ENCODE measurements at places on chromosomes 2 and 18.

GRCh38 chr2:46669016-46669415 lies 189.7 kb downstream of the TMEM247 start:
- DNase-seq: no peak

DNA sequence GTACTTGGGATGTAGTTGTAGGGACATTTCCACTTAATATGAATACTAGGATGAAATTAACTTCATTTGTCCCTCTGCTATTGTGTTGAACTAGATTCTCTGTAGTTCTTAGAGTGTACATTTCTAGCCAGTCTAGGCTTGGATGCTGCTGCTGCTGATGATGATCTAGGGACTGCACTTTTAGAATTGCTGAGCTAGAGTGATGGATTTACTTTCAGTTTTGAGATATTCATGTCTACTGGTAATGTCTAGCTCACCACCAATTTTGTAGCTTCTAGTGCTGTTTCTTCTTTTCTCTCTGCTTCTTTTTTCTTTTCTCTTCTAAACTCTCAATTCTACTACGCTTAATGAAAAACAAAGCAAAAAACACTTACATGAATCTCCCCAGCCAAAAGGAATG lies 49.4 kb downstream of the MRPS9 start:
- no peak for DNase-seq

GRCh38 chr2:98294711-98295110 lies 51.5 kb upstream of the CNGA3 start:
- no peak for DNase-seq

- DNase-seq: no peak
Measured at GRCh38 chr18:69205925-69206324, 194.8 kb upstream of the DOK6 start.

GRCh38 chr2:132374551-132374950 lies 42.1 kb upstream of the GPR39 start:
- no peak for DNase-seq

DNA sequence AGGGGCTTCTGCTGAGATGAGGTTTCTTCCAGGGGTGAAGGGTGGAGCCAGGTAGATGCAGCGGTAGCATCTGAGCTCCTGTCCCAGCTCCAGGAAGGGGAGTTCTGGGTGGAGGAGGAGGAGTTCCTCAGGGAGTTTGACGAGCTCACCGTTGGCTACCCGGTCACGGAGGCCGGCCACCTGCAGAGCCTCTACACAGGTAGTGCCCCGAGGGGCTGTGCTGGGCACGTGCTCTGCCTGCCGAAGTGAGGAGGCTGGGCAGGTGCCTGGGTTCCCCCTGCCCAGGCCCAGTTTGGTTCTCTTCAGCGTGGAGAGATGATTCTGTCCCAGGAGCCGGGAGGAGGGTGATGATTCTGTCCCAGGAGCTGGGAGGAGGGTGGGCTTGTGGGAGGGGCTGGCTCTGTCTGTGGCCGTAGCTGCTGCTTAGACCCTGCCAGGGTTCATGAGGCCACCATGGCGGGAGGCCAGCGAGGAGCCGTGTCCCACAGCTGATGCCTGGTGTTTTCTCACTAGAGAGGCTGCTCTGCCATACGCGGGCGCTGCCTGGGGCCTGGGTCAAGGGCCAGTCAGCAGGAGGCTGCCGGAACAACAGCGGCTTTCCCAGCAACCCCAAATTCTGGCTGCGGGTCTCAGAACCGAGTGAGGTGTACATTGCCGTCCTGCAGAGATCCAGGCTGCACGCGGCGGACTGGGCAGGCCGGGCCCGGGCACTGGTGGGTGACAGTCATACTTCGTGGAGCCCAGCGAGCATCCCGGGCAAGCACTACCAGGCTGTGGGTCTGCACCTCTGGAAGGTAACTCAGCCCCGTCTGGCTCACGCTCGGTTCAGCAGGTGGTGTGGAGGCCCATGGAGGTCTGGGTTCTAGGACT lies 8.2 kb downstream of the CAPN10 start:
- DNase-seq: no peak

DNA sequence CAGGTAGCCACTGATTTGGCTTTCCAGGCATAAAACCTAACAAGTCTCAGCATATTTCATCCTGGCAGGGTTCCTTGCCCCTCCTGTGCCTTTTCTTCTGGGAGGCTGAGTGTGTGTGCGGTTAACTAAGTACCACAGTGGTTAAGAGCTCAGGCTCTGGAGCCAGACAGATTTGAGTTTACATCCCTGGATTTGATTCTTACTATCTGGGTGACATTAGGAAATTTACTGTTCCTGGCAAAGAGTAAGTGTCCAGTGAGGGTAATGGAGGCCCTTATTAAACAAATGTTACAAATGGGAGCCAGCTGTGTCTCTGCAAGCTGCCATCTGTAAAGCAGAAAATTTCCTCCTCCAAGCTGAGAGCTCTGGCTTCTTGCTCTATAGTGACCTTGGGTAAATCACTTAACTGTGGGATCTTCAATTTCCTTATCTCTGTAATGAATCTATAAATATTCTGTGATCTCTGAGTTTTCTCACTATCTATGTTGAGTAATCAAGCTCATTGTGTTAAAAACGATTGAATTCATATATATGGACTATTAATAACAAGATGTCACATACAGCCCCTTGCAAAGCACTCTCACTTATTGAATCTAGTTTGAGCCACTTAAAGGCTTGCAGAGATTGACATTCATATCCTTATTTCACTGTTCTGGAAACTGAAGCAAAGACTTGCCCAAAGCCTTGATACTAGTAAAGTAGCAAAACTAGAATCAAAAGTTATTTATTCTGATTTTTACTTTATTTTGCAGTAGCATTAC lies 6.5 kb upstream of the COBLL1 start:
- DNase-seq: no peak

DNA sequence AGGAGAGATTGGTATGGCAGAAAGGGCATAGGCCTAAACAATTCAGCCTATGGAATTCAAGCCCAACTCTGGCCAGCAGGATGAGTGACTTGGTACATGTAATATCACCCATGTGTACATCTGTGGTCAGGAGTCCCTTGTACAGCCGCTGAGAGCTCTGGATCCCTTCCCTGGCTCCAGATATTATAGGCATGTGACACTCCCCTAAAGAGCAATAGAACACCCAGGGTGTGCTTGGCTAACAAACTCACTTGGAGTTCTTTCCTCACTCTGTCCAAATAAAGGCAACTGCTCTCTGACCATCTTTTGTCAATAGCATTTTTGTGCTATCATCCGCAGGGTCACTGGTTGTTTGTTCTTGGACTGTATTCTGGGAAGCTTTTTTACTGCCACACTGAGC lies 197.4 kb upstream of the NCKAP5 start:
- no peak for DNase-seq

DNA sequence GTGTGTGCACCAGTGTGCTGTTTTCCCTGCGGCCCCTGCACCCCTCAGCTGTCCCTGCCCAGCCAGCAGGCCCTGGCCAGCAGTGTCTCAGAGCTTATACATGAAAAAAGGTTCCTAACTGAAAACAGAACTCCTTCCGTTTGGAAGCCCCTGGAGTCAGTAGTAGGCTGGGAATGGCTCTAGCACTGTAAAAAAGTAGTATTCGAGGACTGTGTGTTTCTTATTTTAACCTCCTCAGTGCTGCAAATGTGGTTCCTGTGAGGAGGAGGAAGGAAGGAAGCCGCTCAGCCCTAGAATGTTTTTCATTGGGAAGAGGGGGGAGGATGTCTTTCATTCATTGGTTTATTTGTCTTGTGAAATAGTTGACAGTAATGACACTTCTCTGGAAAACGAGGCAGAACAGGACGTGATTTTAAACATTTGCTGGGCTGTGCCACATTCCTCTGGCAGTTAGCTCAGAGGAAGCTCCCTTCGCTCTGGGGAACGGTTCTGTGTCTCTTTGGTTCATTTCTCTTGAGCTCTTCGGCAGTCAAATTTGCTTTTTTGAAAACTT lies 103.5 kb downstream of the SPTBN1 start:
- DNase-seq: no peak

GRCh38 chr2:231795525-231796327 lies 9.5 kb downstream of the COPS7B start:
- no peak for DNase-seq

DNA sequence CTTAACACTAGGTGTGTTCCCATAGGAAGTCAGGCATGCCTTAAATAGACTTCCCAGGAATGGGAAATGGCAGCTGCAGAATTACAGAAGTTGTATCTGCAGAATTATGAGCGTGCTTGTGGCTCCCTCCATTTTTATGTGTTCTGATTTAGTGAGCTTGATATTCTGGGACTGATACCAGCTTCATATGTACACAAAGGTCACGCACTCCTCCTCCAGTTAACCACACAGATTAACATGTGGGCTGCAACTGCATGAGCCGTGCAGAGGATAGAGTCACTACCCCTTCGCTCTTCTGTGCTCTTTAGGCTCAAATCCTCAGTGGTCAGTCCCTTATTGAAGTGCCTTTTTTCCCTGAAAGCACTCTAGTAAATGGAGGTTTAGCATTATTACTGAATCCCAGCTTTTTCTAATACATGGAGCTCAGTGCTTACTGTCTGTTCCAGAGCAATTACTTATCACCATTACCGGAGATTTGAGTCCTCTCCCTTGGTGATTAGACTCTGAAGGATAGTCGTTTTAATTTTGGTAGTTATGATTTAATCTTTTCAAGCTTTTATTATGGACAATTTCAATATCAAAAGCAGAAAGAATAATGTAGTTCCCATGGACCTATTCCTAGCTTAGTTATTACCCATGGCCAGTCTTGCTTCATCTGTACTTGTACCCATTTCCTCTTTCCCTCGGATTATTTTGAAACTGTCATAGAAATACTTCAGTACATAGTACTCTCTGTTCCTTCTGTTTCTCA lies 238.3 kb downstream of the PRKCE start:
- DNase-seq: no peak

GRCh38 chr18:76412818-76413565 lies 82.0 kb downstream of the ZNF516 start:
- DNase-seq: peak; percentile 6
